ENCODE measurements at places on chromosomes 3 and 15. TPM values are rescaled to one million over a fixed set of nuclear protein-coding genes. Genes with fewer than 3 reads are reported as not detected.

The LARP6 gene
- total RNA-seq = 31.2 TPM

The ONECUT1 gene
- not detected for total RNA-seq

The THRB gene
- total RNA-seq = 11.2 TPM

The CCR8 gene
- total RNA-seq = not detected

The PCOLCE2 gene
- 2.5 TPM for total RNA-seq

The KCNMB2 gene
- total RNA-seq = not detected

The AGBL1 gene
- total RNA-seq = not detected

The UBL7 gene
- 89.6 TPM for total RNA-seq

The ITGB5 gene
- total RNA-seq = 287 TPM

The CD86 gene
- total RNA-seq = not detected

The RYR3 gene
- 0.15 TPM for total RNA-seq

The CLDN16 gene
- total RNA-seq = 0.20 TPM

The RTP3 gene
- not detected for total RNA-seq

The SENP7 gene
- total RNA-seq = 17.4 TPM

The UBE2E2 gene
- total RNA-seq = 48.7 TPM

The GREM1 gene
- 0.48 TPM for total RNA-seq

The PPP2R3A gene
- 30.0 TPM for total RNA-seq

The CMTM8 gene
- total RNA-seq = 16.8 TPM

The GOLGA8J gene
- total RNA-seq = not detected

The MLF1 gene
- 55.5 TPM for total RNA-seq

The FAM107A gene
- total RNA-seq = not detected

The MCCC1 gene
- total RNA-seq = 52.6 TPM

The KNG1 gene
- total RNA-seq = not detected

The ACKR2 gene
- 1.0 TPM for total RNA-seq

The EFCC1 gene
- total RNA-seq = 0.24 TPM

The SKOR1 gene
- total RNA-seq = 0.13 TPM

The EXD1 gene
- total RNA-seq = 0.70 TPM

The MAP1A gene
- 2.1 TPM for total RNA-seq

The TERC gene
- total RNA-seq = 7.6 TPM

The NR2E3 gene
- total RNA-seq = 2.1 TPM

The SPINK8 gene
- total RNA-seq = not detected

The IL17RC gene
- 45.0 TPM for total RNA-seq

The GPR171 gene
- not detected for total RNA-seq

The CHL1 gene
- not detected for total RNA-seq

The ATP8B4 gene
- 0.20 TPM for total RNA-seq

The PGBD4 gene
- 2.0 TPM for total RNA-seq
